ENCODE measurements at places on chromosomes 2 and 18.

DNA sequence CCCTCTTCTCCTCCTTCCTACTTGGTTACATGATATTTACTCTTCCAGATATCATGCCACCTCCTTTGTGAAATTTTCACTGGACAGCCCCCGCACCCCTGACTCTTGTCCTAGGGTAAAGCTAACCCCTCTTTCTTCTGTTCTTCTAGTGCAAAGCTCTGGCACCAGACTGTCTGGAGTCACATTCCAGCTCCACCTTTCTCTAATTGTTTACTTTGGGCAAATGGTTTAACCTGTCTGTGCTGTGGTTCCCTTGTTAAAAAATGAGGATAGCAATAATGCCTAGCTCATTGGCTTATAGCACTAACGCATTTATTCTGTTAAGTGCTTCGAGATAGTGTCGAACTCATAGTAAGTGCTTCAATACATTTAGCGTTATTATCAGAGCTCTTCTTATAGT, 306.2 kb downstream of the ALK start:
- DNase-seq: no peak

- DNase-seq: no peak
These were observed 170.5 kb downstream of the PHLPP1 start for GRCh38 chr18:62885804-62886203.

GRCh38 chr2:110677080-110677479, 783 bp downstream of the BUB1 start:
- peak; percentile 14 for DNase-seq

DNA sequence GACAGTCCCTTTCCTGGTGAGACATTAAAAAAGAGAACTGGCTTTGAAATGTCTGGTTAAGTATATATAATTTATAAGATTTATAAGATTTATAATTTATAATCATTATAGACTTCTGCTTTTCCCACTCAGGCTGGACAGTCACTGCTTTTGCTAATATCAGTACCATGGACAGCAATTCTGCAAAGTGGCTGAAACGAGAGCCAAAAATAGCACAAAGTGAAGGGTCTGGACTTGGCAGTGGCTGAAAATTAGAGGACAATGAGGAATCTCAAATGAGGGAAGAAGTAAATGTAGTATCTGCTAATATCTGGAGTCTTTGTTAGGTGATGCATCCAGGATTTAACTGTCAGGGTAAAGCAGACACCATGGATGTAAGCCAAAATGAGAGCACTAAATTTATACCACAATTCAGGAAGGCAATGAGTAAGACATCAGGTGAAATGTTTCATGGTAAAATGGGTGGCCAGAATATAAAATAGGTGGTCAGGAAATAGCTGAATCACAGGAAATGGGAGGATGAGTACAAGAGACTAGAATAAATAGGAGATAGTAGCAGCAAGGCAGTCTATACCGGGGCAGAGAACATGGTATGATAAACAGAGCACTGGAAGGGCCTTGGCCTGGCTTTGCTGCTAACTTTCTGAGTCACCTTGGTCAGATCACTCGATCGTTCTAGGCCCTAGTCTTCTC, 39.6 kb upstream of the BOD1L2 start:
- no peak for DNase-seq

GRCh38 chr2:101087638-101088037, 63.5 kb downstream of the TBC1D8 start:
- DNase-seq: no peak

DNA sequence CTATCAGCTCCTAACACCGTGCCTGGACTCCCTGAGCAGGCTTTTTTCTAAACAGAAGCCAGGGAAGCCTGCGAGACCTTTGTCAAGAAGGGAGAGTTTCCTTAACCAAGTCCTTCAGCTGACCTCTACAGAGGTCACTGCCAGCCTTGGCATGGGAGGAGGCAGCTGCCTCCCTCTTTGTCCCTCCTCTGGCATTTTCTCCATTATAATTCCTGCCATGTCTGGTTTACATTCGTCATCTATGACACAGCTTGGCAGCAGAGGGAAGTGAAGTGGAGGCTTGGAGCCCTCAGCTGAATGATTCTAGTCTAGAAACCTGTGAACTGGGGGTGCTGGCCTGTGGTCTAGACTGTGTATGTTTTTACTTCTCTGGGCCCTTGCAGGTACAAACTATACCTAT, 22.5 kb downstream of the LIPG start:
- no peak for DNase-seq

DNA sequence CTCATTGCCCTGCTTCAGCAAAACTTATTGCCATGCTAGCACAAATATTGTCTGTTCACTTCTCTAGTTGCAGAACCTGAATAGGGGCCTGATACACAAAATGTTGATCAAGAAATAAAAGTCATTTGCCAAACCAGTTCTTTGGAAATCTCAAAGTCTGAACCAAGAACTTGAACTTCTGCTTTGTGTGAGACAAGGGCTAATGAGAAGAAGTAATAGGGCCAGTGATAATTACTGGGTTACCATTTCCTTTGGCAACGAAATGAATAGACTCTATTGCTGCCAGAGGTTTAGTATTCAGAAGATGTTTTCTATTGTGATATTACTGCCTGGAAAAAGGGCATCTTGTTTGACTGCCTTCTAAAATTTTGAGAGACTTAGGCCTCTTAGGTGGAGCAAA, 35.0 kb downstream of the TMEFF2 start:
- DNase-seq: no peak

- DNase-seq: no peak
These were observed 145.7 kb upstream of the CDH19 start for GRCh38 chr18:66749481-66750035.

- DNase-seq: no peak
These were observed 793 bp downstream of the ZNF236 start for GRCh38 chr18:76823161-76823538.

DNA sequence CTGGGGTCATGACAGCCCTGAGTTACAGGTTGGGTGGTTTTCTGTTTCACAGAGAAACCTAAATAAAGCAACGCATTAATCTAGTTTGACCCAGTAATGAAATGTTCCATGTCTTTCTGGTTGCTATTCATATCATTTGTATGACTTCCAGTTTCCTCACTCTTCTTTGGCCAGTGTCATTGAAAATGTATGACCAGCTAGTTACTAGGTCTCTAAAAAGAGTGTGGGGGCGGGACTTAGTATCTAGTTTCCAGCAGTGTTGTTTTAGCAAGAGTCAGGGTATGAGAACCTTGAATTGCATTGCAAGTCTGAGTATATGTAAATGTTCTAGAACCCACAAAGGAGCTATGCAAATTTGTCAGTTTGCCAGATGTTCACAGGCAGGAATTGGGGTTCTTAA, 47.7 kb downstream of the SLC9A2 start:
- no peak for DNase-seq

Data from B cell (primary cell).